ENCODE measurements at places on chromosomes 1 and 21.
A peak's percentile ranks its signal among the peaks of the same experiment; 100 is the strongest.

DNA sequence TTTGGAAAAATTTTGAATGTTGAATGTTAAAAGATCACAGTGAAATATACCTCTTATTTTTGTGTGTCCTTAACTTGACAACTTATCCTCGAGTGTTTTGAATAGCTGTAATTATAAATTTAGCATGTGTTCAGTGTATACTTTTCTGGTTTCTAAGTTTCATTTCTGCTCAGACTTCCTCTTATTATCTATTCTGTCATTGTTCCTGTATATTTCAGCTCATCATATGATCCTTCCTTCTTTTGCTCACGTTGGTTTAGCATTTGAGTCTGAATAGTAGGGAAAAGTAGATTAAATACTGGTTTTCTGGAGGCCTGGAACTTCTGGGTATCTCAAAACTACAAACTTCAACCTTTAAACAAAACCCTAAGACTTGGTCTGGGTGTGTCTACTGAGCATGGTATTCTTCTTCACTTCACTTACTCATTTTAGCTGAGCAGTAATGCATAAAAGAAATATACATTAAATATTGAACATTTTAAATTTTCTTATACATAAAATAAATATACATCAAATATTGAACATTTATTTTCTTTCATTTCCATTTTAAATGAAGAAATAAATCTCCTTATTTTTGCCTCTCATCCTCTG, 3.3 kb upstream of the ATP6V1G3 start:
- DNase-seq, result no peak

GRCh38 chr1:13661539-13661938, 38.4 kb upstream of the PRDM2 start:
- no peak for DNase-seq

DNA sequence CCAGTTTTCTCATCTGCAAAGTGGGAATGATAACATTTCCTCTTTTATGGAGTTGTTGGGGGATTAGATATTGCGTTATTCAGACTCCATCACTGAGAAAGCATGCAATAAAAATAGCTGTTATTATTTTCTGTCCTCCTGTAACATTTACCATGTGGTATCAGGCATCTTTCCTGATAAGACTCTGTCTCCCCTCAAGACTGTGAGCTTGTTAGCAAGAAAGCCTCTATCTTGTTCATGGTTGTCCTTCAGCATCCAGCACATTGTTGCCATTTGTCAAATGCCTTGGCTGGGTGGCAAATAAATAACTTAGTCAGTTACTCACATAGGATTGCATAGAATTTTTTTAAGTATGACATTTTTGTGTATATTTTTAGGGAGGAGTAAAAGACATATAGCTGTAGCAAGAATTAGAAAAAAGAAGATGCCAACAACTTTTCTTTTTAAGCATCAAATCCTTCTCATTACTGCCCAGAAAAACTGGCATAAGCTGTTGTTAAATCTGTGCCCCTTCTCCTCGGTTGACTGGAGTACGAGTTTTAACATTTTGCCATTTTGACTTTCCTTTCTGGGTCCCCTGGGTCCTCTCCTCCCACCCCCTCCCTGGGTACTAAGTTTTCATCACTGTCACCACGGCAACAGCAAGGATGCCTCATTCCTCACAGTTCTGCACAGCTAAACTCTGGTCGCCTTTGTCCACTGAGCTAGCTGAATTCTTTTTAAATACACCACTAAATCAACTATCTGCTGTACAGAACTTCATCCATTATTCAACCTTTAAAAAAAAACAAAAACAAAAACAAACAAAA, 1.0 kb upstream of the JAM2 start:
- no peak for DNase-seq

DNA sequence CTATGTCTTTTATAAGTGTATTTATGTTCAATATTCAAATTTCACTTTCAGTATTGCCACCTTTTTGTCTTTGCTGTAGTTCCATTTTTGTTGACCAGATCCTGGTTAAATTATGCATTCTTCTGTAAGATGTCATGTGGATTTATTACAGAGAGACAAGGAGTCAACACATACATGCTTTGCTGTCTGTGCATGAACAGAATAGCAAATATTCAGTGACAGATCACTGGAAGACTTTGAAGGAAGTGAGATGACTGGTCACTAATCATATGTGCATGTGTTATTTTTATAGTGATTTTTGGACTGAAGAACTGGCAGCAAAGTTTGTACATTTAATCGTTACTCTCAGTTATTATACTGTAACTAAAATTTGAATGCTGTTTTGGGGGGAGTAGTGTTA, 117.2 kb downstream of the PLPPR5 start:
- DNase-seq, result no peak

- no peak for DNase-seq
These were observed 38.8 kb downstream of the TBX15 start for GRCh38 chr1:118949315-118949714.

DNA sequence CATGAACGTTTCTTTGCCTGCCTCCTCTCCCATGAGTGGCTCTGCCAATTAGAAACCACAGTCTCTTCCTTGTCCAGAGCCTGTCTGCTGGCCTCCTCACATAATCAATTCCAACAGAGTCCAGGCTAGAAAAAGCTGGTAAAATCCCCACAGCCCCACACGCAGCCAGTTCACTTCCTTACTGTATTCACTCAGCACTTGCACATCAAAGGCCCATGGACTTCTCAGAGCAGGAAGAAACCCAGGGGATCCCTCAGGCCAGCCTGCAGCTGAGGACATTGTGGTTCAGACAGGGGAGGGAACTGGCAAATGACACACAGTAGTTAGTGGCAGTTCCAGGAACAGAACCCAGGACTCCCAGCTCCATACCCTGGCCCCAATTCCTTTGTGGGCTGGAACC, 171.6 kb upstream of the EDN2 start:
- DNase-seq, result no peak

- DNase-seq, result peak; percentile 35
These were observed 2.2 kb downstream of the IER5 start for GRCh38 chr1:181090641-181091126.

GRCh38 chr1:42765832-42766740, 742 bp downstream of the P3H1 start:
- peak; percentile 42 for DNase-seq

DNA sequence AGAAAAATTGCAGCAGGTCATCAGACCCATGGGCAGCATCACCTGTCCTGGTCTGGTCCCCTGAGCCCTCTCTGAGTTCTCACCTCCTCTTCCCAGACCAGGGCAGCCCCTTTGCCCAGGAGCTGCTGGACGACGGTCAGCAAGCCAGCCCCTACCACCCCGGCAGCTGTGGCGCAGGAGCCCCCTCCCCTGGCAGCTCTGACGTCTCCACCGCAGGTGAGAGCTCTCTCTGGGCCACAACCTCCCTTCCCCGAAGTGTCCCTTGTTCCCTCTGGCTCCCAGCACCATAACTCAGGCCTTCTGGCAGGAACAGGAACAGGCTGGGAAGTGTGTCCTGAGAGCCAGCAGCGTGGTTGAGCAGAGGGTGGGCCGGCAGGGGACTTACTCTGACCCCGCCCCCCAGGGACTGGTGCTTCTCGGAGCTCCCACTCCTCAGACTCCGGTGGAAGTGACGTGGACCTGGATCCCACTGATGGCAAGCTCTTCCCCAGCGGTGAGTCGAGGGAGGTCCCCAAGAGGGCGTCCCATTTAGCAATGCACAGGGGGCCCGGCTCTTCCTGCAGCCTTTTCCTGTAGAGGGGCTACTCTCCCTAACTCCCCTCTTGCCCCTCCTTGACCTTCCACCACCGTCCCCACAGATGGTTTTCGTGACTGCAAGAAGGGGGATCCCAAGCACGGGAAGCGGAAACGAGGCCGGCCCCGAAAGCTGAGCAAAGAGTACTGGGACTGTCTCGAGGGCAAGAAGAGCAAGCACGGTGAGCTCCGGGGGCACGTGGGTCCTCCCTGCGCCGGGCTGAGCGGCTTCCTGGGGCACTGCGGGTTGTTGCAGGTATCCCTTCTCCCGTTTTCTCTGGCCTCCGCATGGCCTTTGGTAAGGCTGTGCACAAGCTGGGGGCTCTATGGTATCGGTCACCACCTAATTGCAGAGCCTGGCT, 2.4 kb downstream of the ELF3 start:
- no peak for DNase-seq

GRCh38 chr1:237779356-237779755, 111.4 kb downstream of the ZP4 start:
- DNase-seq, result no peak

DNA sequence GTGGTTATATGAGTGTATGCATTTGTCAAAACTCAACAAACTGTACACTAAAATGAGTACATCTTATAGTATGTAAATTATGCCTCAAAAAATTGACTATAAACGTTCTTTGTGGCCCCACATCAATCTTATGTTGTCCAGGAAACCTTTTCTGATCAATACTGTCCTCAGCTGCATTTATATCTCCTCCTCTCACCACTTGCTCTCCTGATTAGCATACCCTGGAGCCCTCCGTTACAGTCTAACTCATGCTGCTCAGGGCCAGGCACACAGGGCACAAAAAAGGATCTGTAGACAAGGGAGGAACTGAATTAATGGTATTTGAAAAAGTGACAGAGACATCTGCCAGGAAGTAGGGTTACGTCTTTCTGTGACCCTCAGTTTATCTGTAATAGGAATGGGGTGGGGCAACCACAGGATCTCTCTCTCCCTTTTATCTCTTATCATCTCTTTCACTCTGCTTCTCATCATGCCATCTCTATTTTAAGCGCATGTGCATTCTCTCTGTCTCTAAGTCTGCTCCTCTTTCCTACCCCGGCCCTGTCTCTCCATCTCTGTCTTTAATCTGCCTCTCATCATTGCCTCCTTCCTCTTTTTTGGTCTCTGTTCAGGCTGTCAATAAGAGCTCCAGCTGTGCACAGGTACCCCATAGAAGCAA, 7.0 kb upstream of the TAL1 start:
- no peak for DNase-seq
